ENCODE measurements at places on chromosomes 1 and 21.
A peak's percentile ranks its signal among the peaks of the same experiment; 100 is the strongest.

DNA sequence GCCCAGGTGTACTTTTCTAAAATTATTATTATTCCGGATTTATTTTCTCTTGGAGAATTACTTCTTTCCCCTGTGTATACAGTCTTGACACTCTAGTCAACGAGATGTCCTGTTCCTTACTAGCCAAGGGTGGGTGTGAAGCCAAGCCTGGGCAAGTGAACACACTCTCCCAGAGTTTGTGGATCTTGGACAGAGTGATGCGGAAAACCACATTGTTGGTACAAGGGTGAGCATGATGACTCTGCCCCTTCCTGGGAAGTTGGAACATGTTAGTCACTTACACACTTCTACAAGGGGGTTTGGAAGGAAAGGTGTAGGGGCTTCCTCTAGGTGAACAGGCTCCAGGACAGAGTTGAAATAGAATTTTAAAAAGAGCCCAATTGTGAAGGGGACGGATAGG is 20.0 kb upstream of the RD3 start:
- DNase-seq: no peak

GRCh38 chr1:241857131-241857530 is 9.1 kb downstream of the EXO1 start:
- DNase-seq: no peak

DNA sequence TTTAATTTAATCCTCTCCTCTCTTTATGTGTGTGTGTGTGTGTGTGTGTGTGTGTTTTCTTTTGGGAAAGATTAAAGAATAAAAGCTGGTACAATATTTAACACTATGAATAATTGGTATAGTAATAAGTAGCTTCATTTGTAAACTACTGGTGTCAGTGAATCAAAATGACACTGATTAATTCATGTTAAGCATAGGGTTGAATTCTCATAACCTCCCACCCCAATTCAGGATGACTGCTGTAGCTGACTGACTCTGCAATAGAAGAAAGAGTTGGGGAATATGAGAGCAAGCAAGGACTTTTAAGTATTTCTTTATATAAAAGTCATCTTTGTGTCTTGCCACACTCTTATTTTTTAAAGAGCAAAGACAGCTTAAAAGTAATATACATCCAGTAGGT is 13.1 kb downstream of the SLC30A7 start:
- no peak for DNase-seq

DNA sequence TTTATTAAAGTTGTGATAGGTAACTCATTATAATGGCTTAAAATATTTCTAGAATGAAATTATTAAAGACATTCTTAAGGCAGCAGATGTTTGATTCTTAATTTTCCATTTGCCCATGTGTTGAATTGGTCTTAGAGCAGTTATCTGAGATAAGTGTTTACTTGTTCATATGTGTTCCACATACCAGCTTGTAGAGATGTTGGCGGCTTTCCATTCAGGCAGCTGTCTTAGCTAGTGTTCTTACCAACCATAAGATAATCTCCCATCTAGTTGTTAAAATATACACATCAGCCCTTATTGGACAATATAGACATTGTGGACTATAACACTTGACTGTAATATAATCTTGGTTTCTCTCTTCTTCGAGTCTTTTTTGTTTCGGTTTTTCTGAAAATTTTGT is 1372.9 kb upstream of the ADGRL2 start:
- DNase-seq: peak; percentile 49

DNA sequence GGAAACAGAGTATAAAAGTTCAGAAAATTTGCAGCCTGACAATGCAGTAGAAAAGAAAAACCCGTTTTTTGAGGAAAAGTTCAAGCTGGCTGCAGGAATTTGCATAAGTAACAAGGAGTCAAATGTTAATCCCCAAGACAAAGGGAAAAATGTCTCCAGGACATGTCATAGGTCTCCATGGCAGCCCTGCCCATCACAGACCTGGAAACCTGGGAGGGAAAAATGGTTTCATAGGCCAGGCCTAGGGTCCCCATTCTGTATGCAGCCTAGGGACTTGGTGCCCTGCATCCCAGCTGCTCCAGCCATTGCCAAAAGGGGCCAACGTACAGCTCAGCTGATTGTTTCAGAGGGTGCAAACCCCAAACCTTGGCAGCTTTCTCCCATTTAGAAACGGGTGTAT is 3.6 kb upstream of the KCNT2 start:
- DNase-seq: no peak

- DNase-seq: no peak
Observed at GRCh38 chr1:240801442-240801841, 189.5 kb upstream of the GREM2 start.

- no peak for DNase-seq
Observed at GRCh38 chr21:21046063-21046462, 47.9 kb downstream of the NCAM2 start.
